ENCODE measurements at places on chromosomes 3 and 15.
A peak's percentile ranks its signal among the peaks of the same experiment; 100 is the strongest.

- DNase-seq, result peak; percentile 2
Measured at GRCh38 chr3:69161587-69162307, 39.4 kb upstream of the LMOD3 start.

DNA sequence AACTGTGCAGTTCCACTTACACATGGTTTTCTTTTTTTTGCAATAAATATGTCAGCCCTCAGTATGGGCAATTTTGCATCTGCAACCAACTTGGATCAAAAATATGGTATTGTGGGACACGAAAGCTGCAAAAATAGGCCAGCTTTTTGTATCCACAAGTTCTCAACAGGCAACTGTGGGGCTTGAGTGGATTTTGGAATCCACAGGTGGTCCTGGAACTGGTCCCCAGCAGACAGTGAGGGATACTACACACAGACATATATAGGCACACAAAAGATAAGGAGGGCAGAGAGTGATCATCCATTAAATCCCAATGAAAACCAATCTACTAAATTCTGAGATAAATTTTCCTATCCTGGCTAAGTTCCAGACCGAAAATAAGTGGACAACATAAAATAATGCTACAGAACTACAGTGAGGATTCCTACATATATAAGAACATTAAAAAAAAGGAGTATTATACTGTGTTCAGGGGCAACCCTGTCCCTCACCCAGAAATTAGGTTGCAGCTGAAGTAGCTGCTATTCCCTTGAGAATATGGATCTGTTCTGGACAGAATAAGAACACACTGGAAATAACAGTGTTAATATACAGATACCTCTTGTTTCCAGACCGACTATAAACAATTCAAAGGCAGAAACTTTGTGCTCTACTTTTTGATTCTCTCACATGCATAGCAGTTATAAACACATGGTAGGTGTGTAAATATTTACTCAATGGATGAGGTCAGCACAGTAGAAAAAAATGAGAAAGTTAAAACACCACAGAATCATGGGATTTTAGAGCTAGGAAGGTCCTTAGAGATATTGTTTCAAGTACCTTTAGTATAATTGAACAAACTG lies 25.4 kb downstream of the DENND4A start:
- DNase-seq, result peak; percentile 12

GRCh38 chr15:49860101-49860500 lies 239.3 kb downstream of the DTWD1 start:
- no peak for DNase-seq

DNA sequence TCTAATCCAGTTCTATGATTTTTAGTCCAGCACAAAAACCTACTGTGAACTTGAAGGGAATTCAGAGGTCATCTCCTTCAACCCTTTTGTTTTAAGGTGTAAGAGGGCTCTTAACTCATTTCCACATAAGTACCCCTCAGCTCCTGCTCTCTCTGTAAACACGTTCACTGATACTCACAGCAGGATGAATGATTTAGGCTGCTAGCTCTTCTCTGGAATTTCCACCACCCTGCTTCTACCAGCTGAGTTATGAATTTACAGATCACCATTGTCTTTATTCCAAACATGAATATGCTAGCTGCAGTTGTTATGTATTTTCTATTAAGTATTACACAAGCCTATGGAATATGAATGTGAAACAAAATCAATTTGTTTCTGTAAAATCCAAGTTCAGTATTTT lies 101.3 kb upstream of the NANOGP8 start:
- no peak for DNase-seq

GRCh38 chr3:64554096-64554920 lies 133.5 kb downstream of the ADAMTS9 start:
- DNase-seq, result no peak

GRCh38 chr15:62505762-62506161 lies 340.7 kb upstream of the C2CD4B start:
- no peak for DNase-seq

- DNase-seq, result no peak
Measured at GRCh38 chr15:48306639-48307038, 24.6 kb upstream of the DUT start.

GRCh38 chr3:24155276-24155675 lies 210.2 kb downstream of the NR1D2 start:
- no peak for DNase-seq

DNA sequence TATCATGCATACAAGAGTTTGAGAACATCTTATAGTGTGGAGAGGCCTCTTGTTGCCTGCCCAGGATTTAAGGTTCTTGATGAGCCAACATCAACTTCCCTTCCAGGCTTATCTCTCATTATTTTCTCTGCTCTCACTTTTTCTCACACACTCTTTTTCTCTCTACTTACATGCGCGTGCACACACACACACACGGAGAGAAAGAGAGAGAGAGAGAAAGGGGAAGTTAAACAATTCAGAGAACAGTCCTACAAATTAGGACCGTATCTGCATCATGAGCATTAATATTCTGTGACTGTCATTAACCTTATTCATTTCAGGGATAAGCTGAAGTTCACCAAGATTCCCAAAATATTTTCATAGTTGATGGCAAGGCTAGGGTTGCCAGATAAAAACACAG lies 269.0 kb downstream of the ZNF621 start:
- no peak for DNase-seq

GRCh38 chr3:151499168-151499567 lies 38.3 kb upstream of the IGSF10 start:
- DNase-seq, result no peak

GRCh38 chr3:12141350-12141749 lies 17.4 kb downstream of the TIMP4 start:
- DNase-seq, result no peak

DNA sequence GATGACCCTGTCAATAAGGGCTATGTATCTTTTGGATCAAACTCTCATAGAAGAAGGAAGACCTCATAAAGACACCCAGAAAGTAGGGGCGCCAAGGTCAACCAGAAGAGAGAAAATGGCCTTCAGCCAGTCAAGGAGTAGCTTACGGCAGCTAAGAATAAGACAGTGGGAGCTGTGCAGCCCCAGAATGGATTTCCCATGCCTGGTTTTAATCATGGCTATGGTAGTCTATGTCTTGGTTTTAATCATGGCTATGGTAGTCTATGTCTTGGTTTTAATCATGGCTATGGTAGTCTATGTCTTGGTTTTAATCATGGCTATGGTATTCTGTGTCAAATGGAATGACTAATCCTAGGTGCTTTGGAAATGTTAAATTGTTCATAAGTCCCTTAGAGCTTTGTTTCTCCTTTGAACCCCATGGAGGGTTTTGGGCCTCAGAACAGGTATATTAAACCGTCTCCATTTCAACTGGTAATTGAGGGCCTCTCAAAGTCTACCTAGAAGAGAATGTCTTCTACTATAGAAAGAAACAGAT lies 742.0 kb upstream of the CFAP20DC start:
- no peak for DNase-seq

DNA sequence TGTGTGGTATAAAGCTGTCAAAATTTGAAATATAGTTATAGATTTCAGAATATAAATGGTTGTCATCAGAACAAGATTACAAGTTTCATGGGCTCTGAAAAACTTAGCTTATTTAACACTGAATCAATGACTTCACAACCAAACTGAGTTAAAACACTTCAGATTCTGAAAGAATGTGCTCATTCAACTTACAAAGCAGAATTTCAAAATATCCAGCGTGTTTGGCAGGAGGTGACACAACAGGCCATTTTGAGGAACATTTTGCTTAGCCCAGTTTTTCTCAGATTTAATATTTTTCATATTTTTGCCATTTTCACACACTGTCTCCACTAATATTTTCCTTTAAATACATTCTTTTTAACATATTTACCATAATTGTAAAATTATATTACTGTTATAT lies 781.1 kb downstream of the TUSC7 start:
- DNase-seq, result no peak

GRCh38 chr3:65979162-65979561 lies 59.6 kb downstream of the MAGI1 start:
- no peak for DNase-seq

- DNase-seq, result no peak
Measured at GRCh38 chr3:77541203-77541922, 501.5 kb downstream of the ROBO2 start.

- no peak for DNase-seq
Measured at GRCh38 chr3:1190569-1190968, 97.7 kb downstream of the CNTN6 start.

- DNase-seq, result no peak
Measured at GRCh38 chr15:82294061-82294690, 31.6 kb downstream of the SAXO2 start.

- DNase-seq, result no peak
Measured at GRCh38 chr15:85555875-85556617, 175.6 kb downstream of the AKAP13 start.

GRCh38 chr15:78928616-78929093 lies 16.2 kb downstream of the CTSH start:
- no peak for DNase-seq

DNA sequence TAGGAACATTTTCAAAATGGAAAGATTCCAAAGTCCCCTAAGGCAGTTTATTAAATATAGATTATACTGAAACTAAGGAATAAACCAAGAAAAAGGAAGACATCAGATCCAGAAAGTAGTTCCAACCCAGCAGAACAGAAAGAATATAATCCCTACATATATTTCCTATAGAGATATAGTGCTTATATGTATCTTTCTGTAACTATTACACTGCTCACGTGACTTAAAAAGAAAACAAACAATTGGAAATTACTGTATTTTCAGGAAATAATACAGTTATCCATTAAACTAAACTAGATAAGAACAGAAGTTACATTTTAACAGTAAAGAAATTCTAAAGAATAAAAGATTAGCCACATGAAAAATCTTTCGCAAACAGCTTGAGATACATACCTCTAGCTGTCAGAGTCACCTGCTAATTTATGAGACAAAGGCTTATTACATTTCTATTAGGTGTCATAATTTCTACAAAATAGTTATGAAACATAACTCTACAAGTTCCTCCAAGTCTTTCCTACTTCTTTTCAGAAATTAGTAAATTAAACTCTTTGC lies 10.5 kb downstream of the DPH6 start:
- DNase-seq, result no peak

DNA sequence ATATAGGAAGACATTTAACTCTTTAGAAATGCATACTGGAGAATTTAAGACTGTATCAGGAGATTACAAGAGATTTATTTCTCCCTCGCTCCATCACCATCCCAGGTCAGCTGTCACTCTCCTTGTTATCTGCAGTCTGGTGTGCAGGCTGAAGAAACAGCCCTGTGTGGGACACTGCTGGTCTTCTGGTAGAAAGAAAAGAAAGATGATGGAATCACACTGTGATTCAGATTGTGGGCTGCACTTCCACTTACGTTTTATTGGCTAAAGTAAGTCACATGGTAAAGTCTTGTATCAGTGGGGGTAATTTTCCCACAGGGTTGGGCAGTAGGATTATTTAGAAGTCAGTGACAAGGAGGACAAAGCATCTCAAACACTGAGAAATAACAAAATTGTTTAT lies 18.1 kb upstream of the ATP1B3 start:
- no peak for DNase-seq

DNA sequence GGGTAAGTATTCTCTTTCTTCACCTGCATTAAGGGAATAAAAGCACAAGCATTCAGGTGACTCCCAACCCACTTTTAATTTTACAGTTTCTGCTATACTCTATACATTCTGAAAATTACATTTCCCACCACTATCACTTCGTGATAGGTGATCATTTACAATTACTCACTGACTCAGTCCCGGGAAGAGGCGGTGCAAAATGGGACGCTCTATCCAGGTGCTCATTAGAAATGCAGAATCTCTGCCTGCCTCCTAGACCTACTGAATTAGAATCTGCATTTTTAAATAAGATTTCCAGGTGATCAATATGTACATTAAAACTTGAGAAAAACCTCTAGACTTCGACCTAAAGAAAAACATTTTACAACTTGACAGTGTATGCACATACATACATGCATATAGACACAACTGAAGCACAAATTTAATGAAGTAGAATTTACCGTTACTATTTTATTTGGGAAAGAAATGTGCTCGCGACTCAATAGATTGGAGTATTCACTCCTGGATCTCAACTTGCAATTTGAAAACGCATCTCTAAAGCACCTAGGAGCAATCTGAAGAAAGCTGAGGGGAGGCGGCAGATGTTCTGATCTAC lies 598 bp upstream of the TGFBR2 start:
- no peak for DNase-seq

DNA sequence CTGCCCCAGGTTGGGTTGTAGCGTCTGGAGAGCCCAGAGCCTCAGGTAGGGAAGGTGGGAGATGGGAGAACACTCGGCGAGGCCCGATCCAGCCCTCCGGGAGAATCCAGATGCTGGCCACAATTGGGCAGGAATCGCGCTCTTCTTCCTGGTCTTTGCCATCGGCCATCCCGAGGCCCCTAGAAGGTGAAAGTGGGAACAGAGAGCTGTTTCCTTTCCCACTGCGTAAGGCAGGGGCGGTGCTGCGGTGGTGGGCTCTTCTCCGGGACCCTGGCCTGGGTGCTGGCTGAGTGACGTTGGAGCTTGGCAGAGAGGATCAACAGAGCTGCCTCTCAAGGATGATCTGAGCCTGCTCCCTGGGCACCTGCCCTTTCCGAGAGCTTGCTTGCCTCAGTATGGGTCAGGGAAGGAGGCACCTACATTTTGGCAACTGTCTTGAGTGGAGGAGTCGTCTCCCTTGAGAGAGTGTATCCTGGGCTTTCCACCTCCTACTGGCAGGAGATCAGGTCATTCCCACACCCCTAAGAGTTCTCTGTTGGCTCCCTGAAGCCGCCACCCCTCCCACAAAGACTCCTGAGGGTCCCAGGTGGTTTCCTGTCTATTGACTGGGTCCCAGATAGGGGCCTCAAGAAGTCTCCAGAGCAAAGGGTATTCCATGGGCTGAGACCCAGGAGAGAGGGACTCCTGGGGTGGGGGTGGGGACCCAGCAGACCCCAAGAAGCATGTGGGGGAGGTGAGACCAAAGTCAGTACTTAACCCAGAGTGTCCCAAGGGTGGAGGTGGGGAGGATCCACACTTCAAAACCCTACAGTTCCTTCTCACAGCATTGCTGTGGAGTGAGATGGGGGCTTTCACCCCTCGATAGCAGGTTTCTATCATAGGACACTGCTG lies 1.6 kb downstream of the C15orf39 start:
- no peak for DNase-seq

GRCh38 chr15:44812029-44812517 lies 75.7 kb downstream of the TRIM69 start:
- peak; percentile 90 for DNase-seq

DNA sequence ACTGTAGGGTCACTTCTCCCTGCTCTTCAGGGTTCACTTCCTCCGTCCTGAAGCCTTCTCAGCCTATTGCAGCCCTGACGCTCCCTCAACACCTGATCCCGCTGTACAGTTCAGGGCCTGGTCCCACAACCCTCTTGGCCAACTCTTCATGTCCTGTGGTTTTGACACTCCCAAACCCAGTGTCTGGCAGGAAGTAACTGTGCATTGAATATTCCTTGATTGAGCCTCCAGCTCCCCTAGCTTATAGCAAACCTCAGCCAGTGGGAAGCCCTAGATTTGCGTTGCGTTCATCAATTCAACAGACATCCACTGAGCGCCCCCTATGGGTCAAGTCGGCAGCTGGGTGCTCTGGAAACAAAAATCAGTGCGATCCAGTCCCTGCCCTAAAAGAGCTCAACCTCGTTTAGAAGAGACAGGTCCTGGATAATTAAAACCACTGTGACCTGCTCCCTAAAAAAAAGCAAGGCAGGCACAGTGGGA lies 13.5 kb downstream of the UBAP1L start:
- no peak for DNase-seq
